Stomach (tissue), 19 donors: ENCODE measurements at places on chromosomes 11 and 22. TPM values are rescaled to one million over a fixed set of nuclear protein-coding genes. Genes with fewer than 3 reads are reported as not detected.

DNA sequence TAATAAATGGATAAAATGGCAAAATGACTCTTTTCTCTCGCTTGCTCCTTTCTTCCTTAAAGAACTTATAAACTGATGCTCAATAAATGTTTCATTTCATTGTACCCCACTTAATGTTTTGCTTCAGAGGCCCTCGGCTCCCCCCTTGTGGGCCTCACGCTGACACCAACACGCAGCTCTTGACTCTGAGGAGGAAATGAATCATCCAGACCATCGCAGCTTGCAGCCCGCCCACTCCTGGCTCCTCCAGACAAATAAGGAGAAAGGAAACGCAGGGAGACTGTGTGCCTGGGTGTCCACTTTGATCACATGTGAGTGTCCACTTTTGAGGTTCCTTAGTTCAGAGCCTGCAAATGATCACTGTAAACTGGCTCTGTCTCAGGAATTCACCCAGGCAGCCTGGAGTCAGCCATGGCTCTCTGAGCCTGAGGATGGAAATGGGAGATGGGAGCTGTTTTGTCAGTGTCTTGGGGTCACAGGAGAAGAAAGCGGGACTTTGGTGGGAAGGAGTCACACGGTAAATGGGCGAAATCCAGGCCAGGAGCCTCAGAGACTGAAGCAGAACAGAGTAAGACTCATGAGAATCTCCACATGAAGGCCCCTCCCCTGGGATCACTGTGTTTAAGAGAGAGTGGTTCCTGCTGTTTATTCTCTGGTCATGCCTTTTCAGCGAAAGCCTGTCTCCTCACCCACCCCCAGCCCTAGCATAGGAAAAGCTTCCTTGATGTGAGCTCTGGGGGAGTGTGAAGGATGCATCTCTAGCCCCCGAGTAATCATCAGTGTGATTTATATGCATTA lies 96.5 kb downstream of the CWC15 start:
- H3K4me3 ChIP-seq, result no peak overlapping the region
- no peaks in the 10 kb centered on the region for H3K36me3 ChIP-seq
- H3K4me1 ChIP-seq, result peaks cover 33% of the 10 kb centered on the region

DNA sequence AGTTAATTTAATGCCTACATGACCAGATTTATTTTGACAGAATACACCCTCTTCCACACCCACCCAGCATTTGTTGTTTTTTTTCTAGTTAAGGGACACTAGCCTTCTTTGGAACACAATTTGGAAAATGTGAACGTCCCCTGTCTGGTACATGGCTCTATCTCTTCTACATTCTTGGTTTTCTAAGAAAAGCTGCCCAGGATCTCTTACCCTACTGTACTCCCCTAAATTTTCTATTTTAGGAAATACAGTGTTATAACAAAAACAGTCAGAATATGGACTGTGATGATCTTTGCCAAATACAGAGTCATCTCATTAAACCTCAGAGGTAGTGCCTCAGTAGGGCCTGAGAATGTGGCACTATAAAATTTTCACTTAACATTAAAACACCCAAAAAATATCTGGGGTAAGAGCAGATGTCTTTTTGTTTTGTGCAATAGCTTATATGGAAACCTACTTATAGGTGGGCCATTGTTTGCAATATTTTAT lies 93.1 kb upstream of the SPON1 start:
- DNase-seq, result no peak
- no peak overlapping the region for H3K27ac ChIP-seq
- no peaks in the 10 kb centered on the region for H3K27me3 ChIP-seq
- no peak overlapping the region for H3K4me3 ChIP-seq
- H3K4me1 ChIP-seq, result peaks cover 7% of the 10 kb centered on the region

GRCh38 chr11:60280412-60280811 lies at the start of gene MS4A4A:
MS4A4A (plus strand) TSS chr11:60280666; CDS start chr11:60280676, 10 bp downstream.
- no peak within 1 kb of the TSS for H3K27ac ChIP-seq
- no peak within 1 kb of the TSS for H3K4me3 ChIP-seq
- H3K4me1 ChIP-seq, result no peaks in the 10 kb centered on the region
- no peaks in the 10 kb centered on the region for H3K36me3 ChIP-seq
- H3K27me3 ChIP-seq, result no peaks in the 10 kb centered on the region

- no peak overlapping the region for H3K4me3 ChIP-seq
- H3K36me3 ChIP-seq, result peaks cover 62% of the 10 kb centered on the region
- DNase-seq, result no peak
- H3K27ac ChIP-seq, result no peak overlapping the region
- H3K4me1 ChIP-seq, result peaks cover 32% of the 10 kb centered on the region
These were observed 4.2 kb downstream of the RAB1B start for GRCh38 chr11:66272596-66272995.

DNA sequence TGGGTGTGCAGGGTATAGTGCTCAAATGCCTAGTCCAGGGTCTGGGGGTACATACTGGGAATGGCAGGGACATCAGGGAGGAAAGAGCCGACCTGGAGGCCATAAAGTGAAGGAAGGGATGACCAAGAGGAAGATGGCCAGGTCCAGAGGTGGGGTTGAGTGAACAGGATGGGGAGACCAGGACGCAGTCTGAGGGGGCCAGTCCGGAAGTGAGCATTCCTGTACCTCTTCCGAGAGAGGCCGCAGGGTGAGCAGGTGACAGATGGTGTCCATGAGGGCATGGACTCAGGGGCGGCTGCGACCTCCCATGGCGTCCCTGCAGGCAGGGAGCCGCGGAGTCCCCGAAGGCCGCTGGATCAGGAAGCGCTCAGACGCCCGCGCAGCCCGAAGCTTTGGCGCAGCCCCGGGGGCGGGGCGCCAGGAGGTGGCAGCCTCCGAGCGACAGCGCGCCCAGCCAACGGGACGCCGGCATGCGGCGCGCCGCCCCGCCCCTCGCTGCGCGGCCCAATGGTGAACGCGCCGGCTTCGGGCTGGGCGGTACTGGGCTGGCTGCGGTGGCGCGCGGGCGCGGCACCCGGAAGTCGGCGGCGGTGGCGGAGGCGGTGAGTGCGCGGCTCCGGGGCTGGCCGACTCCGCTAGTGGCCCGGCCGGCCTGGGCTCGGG lies at the start of gene TANGO2:
Gene TANGO2 (plus strand): TSS at position 578 of the 663 bp plus-strand sequence. CDS start 15,689 bp downstream, outside the sequence.
- H3K27ac ChIP-seq, result peak within 1 kb of the TSS; percentile 89
- DNase-seq, result peak; percentile 96
- H3K4me1 ChIP-seq, result peaks cover 44% of the 10 kb centered on the region
- no peaks in the 10 kb centered on the region for H3K36me3 ChIP-seq
- H3K4me3 ChIP-seq, result peak within 1 kb of the TSS; percentile 96

GRCh38 chr11:12148466-12148865 lies 38.1 kb downstream of the MICAL2 start:
- H3K27me3 ChIP-seq, result no peaks in the 10 kb centered on the region
- peaks cover 5% of the 10 kb centered on the region for H3K36me3 ChIP-seq
- H3K4me3 ChIP-seq, result no peak overlapping the region
- peaks cover 14% of the 10 kb centered on the region for H3K4me1 ChIP-seq

- H3K4me3 ChIP-seq, result no peak overlapping the region
- H3K27ac ChIP-seq, result no peak overlapping the region
- H3K27me3 ChIP-seq, result no peaks in the 10 kb centered on the region
- H3K36me3 ChIP-seq, result no peaks in the 10 kb centered on the region
These were observed 9.1 kb upstream of the CCDC88B start for GRCh38 chr11:64330888-64331287.

DNA sequence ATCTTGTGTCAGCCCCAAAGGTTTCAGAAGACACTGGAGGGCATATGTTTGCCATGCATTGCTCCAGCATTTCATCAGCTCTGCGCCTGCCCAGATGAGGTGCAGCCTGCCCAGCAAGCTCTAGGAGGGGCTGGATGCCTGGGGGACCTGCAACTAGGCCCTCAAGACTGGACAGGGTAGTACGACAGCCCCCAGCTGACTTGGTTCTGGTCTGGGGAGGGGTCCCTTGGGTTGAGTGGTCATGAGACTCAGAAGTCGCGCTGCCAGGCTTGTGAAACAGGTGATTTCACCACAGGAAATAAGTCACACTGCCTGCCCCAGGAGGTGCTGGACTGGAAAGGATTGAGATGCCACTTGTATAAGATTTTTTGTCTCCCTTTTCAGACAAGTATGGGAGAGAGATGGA lies 23.4 kb downstream of the TPBGL start:
- no peak overlapping the region for H3K27ac ChIP-seq
- no peak overlapping the region for H3K4me3 ChIP-seq
- no peaks in the 10 kb centered on the region for H3K27me3 ChIP-seq
- H3K4me1 ChIP-seq, result peaks cover 44% of the 10 kb centered on the region
- DNase-seq, result peak; percentile 13

- DNase-seq, result no peak
- H3K36me3 ChIP-seq, result peaks cover 86% of the 10 kb centered on the region
- H3K27me3 ChIP-seq, result no peaks in the 10 kb centered on the region
- no peak overlapping the region for H3K27ac ChIP-seq
These were observed 40.0 kb downstream of the RNF141 start for GRCh38 chr11:10500757-10501684.

DNA sequence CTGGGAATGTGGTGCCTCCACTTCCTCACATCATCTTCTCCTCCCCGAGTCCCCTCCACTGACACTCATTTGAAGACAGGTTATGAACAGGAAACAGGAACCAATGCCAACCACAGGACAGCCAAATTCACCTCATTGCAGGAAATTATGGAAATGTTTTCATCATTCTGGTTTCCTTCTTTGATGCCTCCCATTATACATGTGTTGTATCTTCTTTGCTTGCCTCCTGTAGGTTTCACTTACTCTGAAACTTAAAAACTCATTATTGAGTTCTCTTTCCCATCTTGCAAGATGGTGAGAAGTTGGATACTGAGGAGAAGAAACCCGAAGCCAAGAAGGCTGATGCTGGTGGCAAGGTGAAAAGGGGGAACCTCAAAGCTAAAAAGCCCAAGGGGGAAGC lies 108.5 kb downstream of the PHF21B start:
- H3K4me3 ChIP-seq, result no peak overlapping the region
- no peak overlapping the region for H3K27ac ChIP-seq
- no peak for DNase-seq
- peaks cover 10% of the 10 kb centered on the region for H3K36me3 ChIP-seq
- no peaks in the 10 kb centered on the region for H3K27me3 ChIP-seq

GRCh38 chr22:49641770-49642313 lies 185.8 kb downstream of the BRD1 start:
- H3K4me1 ChIP-seq, result no peaks in the 10 kb centered on the region
- peaks cover 34% of the 10 kb centered on the region for H3K27me3 ChIP-seq
- H3K36me3 ChIP-seq, result no peaks in the 10 kb centered on the region
- DNase-seq, result no peak
- H3K27ac ChIP-seq, result no peak overlapping the region

GRCh38 chr22:20648306-20648903 lies 125.5 kb upstream of the SERPIND1 start:
- H3K27ac ChIP-seq, result no peak overlapping the region
- H3K27me3 ChIP-seq, result no peaks in the 10 kb centered on the region

DNA sequence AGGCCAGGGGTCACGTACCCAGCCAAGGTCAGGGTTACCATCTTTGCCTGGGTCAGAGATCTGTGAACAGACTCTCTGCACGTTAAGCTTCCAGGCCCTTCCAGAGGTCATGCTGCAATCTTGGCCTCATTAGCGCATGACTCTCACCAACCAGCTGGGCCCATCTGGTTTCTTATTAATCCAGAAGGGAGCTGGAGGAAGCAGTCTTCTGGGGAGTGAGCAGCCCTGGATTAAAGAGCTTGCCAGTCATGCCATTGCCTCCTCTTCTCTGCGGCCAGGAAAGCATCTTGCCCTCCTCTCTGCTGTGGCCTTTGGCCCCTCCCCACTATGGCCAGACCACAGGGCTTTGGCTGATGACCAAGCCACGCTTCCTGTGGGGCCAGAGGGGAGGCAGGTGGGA lies 57.4 kb downstream of the CHST1 start:
- H3K36me3 ChIP-seq, result no peaks in the 10 kb centered on the region
- DNase-seq, result peak; percentile 58
- H3K27me3 ChIP-seq, result no peaks in the 10 kb centered on the region

GRCh38 chr11:33970984-33971466 lies 79.1 kb upstream of the LMO2 start:
- H3K4me1 ChIP-seq, result no peaks in the 10 kb centered on the region
- peak; percentile 84 for DNase-seq
- H3K36me3 ChIP-seq, result no peaks in the 10 kb centered on the region
- no peak overlapping the region for H3K27ac ChIP-seq
- H3K4me3 ChIP-seq, result no peak overlapping the region
- no peaks in the 10 kb centered on the region for H3K27me3 ChIP-seq

DNA sequence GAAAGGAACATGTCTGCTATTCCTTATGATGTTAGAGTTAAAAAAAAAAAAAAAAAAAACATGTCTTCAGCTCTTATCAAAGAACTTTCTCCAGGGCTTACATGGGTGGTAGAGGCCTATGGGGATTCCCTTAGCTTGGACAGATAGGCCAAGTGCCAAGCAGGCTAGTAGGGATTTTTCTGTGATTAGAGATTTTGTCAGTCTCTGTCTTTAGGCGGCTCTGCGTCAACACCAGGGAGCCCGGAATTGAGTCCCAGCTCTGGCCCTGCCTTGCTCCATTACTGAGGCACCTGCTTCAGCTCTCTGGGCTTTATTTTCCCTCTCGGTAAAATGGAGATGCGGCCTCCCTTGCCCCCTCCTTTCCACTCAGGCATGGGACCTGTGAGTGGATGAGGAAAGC lies 13.1 kb downstream of the CRY2 start:
- no peak overlapping the region for H3K4me3 ChIP-seq
- H3K4me1 ChIP-seq, result peaks cover 45% of the 10 kb centered on the region
- no peaks in the 10 kb centered on the region for H3K27me3 ChIP-seq

- no peak overlapping the region for H3K4me3 ChIP-seq
These were observed 21.5 kb downstream of the SHISAL1 start for GRCh38 chr22:44291265-44291664.

DNA sequence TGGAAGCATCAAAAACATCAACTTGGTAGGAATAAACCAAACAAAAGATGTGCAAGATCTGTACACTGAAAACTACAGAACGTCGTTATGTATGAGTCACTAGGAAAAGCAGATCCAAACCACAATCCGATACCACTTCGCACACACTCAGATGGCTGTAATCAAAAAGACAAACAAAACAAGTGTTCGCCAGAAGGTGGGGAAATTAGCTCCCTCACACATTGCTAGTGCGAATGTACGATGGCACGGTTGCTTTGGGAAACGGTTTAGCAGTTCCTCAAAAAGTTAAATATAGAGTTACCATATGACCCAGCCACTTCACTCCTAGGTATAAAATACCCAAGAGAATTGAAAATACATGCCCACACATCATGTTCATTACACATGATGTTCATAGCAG lies 14.8 kb upstream of the CARD10 start:
- peaks cover 10% of the 10 kb centered on the region for H3K4me1 ChIP-seq
- no peak overlapping the region for H3K27ac ChIP-seq
- no peak overlapping the region for H3K4me3 ChIP-seq
- H3K27me3 ChIP-seq, result no peaks in the 10 kb centered on the region

Gene OLFML1
- total RNA-seq, result not detected

Gene ANO5
- 11.2 TPM for total RNA-seq

Gene GAL3ST3
- not detected for total RNA-seq

Gene MUC15
- total RNA-seq, result not detected

Gene PRG2
- total RNA-seq, result not detected

Gene OR8D1
- total RNA-seq, result not detected

Gene MRPL49
- total RNA-seq, result 22.8 TPM

Gene MRGPRX4
- total RNA-seq, result not detected

Gene MYEOV
- 11.7 TPM for total RNA-seq
